ENCODE measurements at places on chromosomes 5 and 9.

GRCh38 chr9:4833781-4834560, 41.2 kb downstream of the RCL1 start:
- no peak for DNase-seq

- DNase-seq = no peak
These were observed 270.1 kb downstream of the HSPA4 start for GRCh38 chr5:133321833-133322420.

DNA sequence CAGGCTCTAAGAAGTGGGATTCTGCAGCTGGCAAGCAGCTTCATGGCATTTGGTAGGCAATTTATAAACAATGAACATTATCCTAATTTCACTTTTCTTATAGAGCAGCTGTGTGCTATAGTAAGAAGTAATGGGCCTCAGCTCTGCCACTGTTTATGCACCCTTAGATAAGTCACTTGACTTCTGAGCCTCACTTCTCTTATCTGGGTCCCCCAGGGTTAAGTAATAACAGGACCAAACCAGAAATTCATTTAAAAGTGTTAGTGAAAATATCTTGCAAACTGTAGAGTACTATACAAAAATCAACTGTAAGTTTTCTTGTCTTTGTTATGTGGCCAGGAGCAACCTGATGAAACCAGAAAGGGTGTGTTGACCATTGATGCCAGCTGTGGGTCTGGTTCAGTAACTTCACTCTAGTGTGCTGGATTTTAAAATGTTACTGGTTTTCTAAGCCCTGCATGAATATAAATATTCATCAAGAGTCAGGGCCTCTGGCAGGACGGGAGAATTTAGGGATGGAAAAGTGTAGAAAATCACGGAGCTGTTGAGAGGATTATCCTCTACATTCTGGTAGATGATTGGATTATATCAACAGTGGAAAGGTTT, 24.2 kb downstream of the TNFAIP8 start:
- DNase-seq = no peak

GRCh38 chr9:92359394-92359995, 33.7 kb downstream of the CENPP start:
- no peak for DNase-seq

DNA sequence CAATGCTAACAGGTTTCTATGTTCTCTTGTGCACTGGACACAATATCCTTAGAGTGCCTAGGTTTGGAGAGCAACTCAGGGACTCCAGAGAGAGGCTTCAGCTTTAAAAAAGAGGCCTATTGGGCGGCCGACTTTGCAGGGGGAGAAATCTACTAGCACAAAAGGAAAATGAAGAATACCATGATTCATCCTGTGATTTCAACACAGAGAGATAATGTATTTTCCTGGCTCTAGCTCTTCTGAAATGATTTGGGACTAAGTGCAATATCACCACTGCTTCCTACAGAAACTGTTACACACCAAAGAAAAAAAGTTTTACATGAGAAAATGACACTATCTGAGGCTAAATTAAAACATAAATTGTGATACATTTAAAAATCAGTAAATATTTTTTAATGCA, 146.1 kb upstream of the TSLP start:
- no peak for DNase-seq

- DNase-seq = peak; percentile 73
These were observed at the start of gene ZNF622 for GRCh38 chr5:16465544-16466432. Gene ZNF622, minus strand, starts transcription at chr5:16465800. Its CDS starts 135 bp downstream, at chr5:16465665.

- DNase-seq = no peak
These were observed 104.6 kb downstream of the PRR16 start for GRCh38 chr5:120568711-120569110.

DNA sequence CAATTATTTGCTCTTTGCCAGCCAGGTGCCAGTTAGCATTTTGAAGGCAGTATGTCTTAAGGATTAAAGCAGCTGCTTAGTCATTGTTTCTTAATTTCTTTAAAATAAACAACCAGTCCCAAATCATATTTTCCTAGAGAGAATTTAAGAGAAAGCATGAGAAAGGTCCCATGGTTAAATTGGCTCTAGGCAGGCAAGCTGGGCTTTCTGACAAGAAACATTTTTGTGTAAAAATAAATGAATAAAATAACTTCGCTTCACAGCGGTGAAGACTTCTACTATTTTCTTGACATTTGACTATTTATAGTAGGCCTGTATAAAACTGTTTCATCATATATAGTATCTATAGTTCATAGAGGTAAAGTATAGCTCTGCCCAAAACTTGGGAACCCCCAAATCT, 617.7 kb upstream of the C9orf72 start:
- DNase-seq = no peak

DNA sequence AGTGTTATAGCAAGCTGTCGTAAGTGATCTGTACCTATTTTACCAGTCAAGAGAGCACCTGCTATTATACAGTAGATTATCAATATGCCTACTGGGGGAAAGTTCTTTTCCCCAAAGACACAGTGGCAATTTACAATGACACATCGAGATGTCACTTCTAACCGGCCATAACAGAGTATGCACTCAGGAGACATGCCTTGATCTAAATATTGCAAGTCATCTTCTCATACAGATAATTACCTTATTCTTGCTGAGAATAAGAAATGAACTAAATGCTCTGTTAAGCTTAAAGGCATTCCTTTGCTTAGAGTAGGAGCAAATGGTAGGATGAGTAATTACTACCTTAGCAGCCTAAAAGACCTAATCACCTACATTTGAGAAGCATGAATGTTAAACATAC, 71.6 kb downstream of the PKD2L2 start:
- DNase-seq = no peak

DNA sequence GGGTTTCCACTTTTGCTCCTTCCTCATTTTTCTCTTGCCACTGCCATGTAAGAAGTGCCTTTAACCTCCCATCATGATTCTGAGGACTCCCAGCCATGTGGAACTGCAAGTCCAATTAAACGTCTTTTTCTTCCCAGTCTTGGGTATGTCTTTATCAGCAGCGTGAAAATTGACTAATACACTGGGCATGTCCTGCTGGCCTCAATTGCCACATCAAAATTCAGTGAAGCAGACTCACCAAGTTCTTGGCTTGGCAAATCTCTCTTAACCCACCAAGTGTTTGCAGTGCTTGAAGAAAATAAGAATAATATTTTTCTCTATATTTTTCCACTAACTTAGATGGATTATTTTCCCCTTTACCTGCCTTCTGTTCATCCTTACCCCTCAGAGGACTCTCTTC, 212.0 kb downstream of the BRINP1 start:
- no peak for DNase-seq

- DNase-seq = no peak
These were observed 170.1 kb upstream of the ATP10B start for GRCh38 chr5:161022151-161022550.

DNA sequence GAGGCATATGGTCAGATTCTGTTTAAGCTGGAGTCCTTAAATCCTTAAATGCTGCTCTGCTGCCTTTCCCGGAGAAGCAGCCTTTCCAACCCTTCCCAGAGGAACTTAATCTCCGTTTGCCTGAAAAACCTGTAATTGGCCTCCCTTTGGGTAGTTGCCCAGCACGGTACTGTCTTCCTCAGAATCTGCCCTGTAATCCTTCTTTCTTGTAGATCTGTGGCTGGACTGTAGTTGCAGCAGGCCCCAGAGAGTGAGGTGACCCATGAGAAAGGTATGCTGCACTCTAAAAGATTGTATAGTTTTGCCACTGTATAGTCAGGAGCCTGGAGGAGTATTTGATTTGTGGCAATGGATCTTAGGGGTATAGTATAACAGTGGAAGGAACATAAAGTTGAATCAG, 11.7 kb downstream of the SPIN1 start:
- no peak for DNase-seq

GRCh38 chr9:99352826-99353225, 130.7 kb downstream of the SEC61B start:
- no peak for DNase-seq

- no peak for DNase-seq
These were observed 340.3 kb upstream of the WWC1 start for GRCh38 chr5:167951116-167951515.

GRCh38 chr5:45779874-45780671, 83.9 kb upstream of the HCN1 start:
- no peak for DNase-seq

- DNase-seq = no peak
These were observed 29.5 kb downstream of the PPARGC1B start for GRCh38 chr5:149759563-149759962.

- no peak for DNase-seq
These were observed 5.8 kb downstream of the GCNT4 start for GRCh38 chr5:75046366-75047142.

DNA sequence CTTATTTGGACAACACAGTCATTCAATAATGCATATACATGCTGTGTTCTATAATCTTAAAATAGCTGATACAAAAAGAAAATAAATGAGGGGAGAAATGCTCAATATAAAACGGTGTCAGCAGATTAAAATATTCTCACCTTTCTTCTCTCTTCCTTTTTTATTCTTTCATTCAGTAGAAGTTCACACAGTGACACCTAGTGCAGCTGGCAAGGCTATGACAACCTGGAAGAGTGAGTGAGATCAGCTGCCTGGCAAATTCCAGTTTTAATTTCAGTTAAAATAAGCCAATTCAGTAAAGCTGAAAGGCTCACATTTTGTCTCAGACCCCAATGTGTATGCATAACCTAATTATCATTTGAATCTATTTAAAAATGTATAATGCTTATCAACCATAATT, 150.3 kb downstream of the RASEF start:
- DNase-seq = no peak

GRCh38 chr9:95100071-95100627, 217.4 kb downstream of the FANCC start:
- no peak for DNase-seq

GRCh38 chr5:177086654-177087397, at the start of gene FGFR4:
Gene FGFR4, plus strand, starts transcription at chr5:177086915. Its CDS starts 2,688 bp downstream, at chr5:177089603.
- peak; percentile 49 for DNase-seq

- no peak for DNase-seq
These were observed 84.5 kb downstream of the SLC1A1 start for GRCh38 chr9:4574657-4575243.

GRCh38 chr5:99045871-99046270, 117.1 kb upstream of the CHD1 start:
- DNase-seq = no peak

DNA sequence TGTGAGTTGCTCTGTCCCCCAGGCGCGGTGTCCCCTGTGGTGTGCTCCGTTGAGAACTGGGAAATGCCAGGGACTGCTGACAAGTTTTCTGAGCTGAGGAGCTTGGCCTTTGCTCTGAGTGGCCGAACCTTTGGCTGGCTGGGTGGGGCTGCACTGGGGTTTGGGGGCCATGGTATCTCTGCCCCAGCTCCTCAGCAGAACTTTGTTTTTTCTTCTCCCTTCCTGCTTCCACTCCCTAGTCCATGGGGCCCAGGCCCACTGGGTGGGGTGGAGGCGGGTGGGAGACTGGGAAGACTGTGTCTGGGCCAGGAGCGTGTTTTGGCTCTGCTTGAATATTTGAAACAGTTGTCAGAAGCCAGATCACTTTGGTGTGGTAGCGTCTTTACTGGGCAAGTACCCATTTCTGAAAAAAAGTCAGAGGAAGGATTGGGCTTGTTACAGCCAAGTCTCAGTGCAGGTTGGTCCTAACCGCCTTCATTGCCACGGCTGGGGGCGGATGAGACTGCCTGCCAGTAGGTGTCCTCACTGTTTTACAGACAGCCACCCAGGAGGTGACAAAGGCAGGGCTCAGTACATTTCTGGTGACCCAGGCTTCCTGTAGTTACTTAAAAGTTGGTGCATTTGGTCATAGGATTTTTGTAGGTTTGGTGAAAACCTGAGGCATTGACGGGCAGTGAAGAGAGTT, 92.7 kb downstream of the DAB2IP start:
- DNase-seq = no peak

- DNase-seq = no peak
These were observed 350.8 kb upstream of the RFX3 start for GRCh38 chr9:3876553-3876952.

GRCh38 chr5:13212886-13213285, 731.6 kb downstream of the DNAH5 start:
- no peak for DNase-seq

DNA sequence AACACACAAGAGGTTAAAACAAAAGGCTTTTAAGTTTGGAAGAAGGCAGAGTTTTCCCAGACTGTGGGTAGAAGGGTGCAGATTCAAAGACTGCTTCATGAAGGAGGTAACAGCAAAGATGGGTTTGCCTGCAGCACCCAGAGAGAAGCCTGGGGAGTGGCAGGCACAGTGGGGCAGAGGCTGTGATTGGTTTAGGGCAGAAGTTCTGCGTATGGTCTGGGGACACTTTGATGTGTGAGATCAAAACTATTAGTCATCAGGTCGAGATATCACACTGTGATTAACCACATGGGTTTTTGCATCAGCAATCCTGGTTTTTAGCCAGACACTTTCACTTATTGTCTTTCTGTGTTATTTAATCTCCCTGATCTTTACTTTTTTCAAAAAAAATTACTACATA, 188.8 kb upstream of the GLRA1 start:
- DNase-seq = no peak

DNA sequence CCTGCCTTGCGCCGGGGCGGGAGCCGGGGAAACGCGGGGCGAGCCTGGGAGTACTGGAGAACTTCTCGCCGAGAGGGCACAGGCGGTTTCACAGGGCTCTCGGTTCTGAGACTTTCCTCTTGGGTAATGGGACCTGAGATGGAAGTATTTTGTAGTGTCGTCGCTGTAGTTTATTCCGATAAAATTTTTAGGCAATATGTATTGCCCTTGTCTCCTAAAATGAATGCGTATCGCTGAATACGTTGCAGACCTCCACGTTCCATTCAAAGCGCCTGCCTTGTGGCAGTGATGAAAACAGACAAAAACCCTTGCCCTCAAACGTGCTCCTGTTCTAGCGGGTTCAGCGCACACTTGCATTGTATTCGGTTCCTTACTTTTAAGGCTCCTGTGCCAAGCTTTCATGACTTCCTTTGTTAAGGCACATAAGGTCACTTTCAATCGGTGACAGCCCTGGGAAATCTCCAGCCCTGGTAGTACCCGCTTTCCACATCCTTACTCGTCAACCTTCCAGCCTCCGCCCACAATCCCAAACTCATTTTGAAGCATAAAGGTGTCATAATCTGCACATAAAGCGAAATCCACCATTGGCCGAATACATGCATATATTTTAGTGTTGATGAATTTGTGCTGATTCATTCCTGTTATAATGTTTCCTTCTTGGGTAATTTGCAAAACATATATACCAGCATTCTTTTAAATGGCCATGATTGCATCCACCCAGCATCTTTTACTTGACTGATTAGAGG, 694 bp downstream of the RMI1 start:
- no peak for DNase-seq

DNA sequence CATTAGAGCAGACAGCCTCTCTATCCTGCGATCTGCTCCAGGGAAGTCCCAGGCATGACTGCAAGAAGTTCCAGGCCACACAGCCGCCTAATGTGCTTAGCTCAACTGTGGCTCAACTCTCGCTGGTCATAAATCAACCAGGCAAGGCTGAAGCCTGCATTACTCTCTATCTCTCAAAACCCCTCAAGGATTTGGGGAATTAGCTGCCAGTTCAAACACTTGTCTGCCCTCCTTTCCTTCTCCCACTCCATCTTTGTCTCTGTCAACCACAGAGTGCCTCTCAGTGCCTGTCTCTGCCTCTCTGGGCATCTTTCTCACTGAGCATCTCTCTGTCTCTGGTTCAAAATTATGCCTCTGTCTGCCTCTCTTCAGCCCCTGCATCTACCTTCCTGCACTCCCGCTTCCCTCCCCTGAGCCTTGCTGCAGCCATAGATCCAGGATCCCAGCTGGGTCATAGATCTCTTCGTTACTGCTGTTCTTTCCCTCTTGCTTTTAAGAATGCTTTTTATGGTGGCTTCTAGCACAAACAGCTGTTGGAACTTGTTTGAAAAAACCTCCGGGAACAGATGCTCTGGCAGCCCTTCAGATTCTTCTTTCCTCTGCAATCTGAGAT, 27.9 kb upstream of the GALNT10 start:
- no peak for DNase-seq
